ENCODE measurements at places on chromosomes 4 and X.

- no peak for DNase-seq
These were observed 39.2 kb upstream of the ANTXR2 start for GRCh38 chr4:80112236-80112635.

- no peak for DNase-seq
These were observed 39.6 kb downstream of the RPS6KA3 start for GRCh38 chrX:20227116-20227515.

DNA sequence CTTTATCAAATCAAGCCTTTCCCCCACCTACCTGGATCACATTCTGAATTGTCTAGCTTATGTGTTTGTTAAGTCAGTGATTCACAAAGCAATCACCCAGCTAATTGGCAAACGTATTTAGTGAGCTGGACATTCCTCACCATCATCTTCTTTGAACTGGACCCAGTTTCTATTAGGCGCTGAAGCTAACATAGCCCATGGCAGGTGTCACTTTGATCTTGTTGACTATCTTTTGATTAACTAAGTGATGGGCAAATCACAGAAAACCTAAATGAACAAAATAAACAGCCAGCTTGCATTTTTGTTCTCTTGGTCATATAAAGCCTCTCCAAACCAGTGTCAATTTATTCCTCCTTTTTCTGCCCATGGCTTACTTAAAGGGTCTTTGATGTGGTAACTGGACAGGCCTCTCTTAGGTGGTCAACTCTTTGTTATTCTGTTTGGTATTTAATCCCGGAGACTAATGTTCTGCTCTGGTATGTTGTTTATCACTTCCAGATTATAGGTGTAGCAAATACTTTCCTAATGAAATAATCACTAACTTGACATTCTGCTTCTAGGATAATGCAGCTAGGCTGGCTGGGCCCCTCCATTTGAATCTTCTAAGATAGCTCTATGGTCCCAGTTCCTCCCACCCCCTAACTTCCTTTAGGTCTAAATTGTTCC lies 105.3 kb upstream of the SMIM10 start:
- DNase-seq = no peak

GRCh38 chrX:39204945-39205344 lies 403.7 kb downstream of the MID1IP1 start:
- DNase-seq = no peak

DNA sequence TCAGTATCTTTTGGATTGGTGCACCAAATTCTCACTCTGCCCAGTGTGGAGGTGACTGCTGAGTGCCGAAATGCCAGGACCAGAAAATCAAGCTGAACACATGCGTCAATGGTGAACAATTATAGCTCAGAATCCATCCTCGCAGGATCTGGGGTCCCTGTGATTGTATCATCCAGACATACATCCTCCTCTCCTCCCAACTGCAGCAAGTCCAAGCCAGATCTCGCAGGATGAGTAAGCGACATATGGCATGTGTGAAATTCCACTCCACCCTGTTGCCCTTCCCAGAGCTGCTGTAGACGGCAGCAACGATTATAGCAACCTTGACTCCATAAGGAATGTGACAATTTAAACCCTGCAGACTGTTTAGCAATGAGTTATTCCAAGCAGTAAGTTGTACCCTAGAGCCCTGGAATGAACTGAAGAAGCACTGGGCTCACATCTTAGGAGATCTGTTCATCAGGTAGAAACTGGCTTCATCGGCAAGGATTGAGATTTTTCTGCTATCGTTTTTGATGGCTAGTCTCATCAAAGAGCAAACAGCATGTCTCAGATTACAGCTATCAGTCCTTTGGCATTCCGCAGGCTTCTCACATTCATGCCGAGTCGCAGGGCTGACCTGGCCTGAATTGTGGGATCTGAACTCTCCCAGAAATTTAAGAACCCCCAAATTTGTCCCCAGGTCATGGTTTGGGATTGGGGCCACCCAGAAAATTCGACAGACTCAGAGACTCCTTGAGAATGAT lies 35.5 kb upstream of the SORBS2 start:
- no peak for DNase-seq

DNA sequence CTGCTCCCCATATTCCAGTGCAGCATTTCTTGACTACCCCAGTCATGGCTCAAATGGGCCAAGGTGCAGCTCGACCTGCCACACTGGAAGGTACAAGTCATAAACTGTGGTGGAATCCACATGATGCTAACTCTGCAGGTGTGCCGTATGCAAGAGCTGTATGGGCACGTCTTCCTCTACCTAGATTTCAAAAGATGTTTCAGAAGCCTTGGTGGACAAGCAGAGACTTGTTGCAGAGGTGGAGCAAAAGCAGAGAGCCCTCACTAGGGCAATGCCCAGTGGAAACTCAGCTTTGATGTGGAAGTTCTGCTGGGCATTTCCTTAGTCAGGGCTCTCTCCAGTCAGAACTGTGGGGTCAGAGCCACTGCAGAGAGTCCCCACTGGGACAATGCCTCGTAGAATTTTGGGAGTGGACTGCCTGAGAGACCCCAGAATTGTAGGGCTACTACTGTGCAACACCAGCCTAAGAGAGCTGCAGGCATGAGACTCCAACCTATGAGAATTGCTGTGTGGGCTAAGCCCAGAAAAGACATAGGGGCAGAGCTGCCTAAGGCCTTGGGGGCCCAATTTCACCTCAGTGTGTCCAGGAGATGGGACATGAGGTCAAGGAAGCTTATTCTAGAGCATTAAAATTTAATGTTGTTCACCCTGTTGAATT lies 65.7 kb downstream of the BEX3 start:
- DNase-seq = no peak

DNA sequence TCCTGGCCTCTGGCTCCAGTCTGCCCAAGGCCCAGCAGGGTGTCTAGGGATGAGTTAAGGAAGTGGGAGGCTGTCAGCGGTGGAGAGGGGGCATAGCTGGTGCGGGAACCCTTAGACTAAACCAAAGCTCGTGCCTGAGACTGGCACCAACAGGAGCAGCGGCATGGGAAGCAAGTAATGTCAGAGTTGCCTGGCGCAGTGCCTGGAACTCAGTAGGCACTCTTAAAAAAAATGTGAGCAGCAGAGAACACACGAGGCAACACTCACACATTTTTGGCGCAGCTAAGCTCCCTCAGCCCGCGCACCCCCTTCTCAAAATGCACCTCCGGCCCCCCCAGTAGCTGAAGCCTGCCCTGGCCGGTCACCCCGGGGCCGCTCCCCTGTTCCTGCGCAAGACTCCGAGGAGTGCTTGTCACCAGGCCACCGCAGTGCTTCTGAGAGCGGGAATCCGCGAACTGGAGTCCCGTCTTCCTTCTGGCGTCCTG lies 583 bp downstream of the GABRE start:
- DNase-seq = peak; percentile 40

GRCh38 chrX:71652405-71652804 lies 14.9 kb upstream of the LOC101059915 start:
- DNase-seq = no peak

- DNase-seq = no peak
These were observed 18.0 kb upstream of the CT45A1 start for GRCh38 chrX:135695471-135695870.

GRCh38 chr4:6926681-6927478 lies 17.3 kb downstream of the TBC1D14 start:
- peak; percentile 83 for DNase-seq

- DNase-seq = no peak
These were observed 267.1 kb downstream of the PAPSS1 start for GRCh38 chr4:107452717-107453630.

- no peak for DNase-seq
These were observed 177.3 kb upstream of the FAT1 start for GRCh38 chr4:186900984-186901383.

GRCh38 chr4:39032218-39033085 lies at the start of gene TMEM156:
Gene TMEM156, minus strand, starts transcription at chr4:39032409. Its CDS starts 96 bp downstream, at chr4:39032313.
- no peak for DNase-seq

DNA sequence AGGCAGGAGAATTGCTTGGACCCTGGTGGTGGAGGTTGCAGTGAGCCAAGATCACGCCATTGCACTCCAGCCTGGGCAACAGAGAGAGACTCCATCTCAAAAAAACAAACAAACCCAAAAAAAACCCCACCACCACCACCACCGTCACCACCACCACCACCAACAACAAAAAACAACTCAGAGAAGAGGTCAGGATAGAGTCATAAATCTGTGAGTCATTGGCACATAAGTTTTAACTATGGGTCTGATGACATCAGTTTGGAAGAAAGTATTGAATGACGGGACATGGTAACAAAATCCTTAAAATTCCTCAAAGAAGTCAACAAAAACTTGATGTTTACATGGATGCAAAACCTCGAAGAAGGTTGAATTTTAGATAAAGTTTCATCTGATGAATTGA lies 288.0 kb upstream of the SFRP2 start:
- no peak for DNase-seq

- DNase-seq = no peak
These were observed 15.9 kb upstream of the SEL1L3 start for GRCh38 chr4:25878676-25879075.

GRCh38 chrX:97845451-97845850 lies 961.7 kb downstream of the RPA4 start:
- no peak for DNase-seq

Data from left lung (tissue), 14 donors.